ENCODE measurements at places on chromosomes 3 and 15. TPM values are rescaled to one million over a fixed set of nuclear protein-coding genes. Genes with fewer than 3 reads are reported as not detected.

EIF5A2 gene
- 11.7 TPM for total RNA-seq

IGSF11 gene
- total RNA-seq: not detected

GRK7 gene
- not detected for total RNA-seq

CD200 gene
- 8.1 TPM for total RNA-seq

BSN gene
- under 0.01 TPM for total RNA-seq

GRCh38 chr3:122146466-122146865 is 37.0 kb upstream of the CASR start:
- no peak for DNase-seq

DNA sequence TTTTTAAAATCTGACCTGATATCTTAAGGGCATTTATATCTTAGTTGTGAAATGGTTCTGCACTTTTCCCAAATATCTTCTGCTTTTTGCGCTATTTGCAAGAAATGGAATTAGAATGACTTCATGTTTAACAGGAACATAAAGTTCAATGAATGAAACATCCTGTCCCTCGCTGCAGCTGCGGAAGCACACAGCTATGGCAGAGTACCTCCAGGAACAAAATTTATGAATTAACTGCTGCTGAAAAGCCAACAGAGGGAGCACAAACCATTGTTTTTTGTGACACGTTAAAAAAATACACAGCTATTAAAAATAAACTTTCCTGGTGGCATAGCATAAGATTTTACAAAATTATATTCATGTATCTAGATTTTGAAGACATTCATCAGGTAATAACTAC is 404.4 kb upstream of the MDFIC2 start:
- no peak for DNase-seq

DNA sequence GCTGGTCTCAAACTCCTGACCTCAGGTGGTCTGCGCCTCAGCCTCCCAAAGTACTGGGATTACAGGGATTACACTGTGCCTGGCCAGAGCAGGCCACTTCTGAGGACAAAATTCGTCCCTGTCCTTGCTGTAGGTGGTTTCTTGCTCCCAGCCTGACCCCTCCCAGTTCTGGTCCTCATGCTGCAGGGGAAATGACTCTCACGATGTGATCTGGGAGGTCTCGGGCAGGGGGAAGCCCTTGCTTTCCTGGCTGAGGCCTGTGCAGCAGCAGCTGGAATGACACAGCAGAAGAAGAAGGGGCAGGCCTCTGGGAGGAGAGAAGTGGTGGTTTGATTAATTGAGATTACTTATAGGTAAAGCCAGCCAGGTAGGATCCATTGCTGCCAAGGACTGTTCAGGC is 39.3 kb downstream of the MEGF11 start:
- DNase-seq: no peak

DNA sequence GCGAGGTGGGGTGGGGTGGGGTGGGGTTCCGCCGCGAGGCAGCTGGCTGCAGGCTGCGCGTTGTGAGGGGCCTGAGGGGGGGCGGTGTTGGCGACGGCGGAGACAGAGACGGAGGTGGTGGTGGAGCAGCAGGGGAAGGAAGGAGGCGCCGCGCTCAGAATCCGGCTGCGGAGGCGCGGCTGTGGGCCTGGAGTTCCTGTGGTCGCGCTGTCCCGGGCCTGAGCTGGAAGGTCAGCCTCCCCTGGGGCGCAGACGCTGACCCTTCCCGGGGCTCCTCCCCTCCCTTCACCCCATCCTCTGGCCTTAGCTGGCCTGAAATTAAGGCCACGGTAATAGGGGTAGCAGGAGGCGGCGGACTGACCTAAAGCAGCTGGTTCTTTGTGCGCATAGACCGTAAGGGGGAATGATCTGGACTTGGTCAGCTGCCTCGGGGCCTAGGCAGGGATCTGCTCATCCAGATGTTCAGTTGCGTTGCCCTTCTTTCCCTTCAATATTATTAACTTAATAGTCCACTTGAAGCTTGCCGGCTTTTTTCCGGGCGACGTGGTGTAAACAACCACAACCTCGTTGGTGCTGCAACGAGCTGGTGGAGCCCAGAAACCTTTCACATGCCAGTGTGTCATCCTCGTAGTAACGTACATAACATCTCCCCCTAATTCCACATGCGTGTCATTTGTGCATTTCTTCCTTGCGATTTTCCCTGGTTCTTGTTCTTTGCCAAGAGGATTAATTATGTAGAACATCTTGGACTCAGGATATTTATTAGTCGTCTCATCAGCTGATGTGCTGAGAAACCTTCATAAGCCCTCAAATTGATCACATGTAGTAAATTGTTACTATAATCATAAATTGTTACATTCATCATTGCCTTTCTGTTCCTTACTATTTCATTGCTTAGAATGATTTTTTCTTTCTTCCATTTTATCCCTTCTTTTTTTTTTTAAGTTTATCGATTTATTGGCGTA is 626 bp downstream of the SEC62 start:
- DNase-seq: no peak

DNA sequence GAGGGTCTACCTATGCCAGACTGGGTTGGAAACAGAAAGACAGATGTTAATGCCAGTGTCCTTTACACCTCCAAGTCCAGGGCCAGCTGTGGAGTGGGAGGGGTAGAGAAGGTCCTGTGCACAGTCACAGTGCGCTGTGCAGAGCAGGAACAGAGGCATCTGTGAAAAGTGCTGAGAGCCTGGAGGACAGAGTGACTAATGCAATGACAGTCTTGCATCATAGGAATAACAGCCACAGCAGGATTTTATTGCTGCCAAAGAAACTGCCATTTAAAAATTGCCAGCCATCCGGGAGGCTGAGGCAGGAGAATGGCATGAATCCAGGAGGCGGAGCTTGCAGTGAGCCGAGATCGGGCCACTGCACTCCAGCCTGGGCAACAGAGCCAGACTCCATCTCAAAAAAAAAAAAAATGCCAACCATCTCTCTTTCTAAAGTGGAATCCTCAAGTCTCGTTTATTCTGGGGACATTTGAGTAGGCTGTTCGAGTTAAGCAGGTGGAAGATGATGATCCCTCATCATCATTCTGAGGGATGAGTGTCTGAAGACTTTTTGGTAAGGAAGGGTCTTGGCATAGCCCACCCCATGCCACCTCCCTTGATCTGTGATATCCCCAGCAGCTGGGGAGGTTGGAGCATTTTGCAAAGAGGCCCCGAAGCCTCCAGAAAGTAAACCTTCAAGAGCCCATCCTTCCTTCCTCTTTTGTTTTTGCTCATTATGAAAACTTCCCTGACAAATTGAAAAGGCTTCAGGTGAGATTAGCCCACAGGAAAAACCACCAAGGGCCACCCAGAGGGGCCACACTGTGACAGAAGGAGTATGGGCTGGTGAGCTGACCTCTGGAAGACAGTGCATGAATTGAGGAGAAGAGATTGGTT is 7.7 kb downstream of the CCR2 start:
- DNase-seq: no peak

DNA sequence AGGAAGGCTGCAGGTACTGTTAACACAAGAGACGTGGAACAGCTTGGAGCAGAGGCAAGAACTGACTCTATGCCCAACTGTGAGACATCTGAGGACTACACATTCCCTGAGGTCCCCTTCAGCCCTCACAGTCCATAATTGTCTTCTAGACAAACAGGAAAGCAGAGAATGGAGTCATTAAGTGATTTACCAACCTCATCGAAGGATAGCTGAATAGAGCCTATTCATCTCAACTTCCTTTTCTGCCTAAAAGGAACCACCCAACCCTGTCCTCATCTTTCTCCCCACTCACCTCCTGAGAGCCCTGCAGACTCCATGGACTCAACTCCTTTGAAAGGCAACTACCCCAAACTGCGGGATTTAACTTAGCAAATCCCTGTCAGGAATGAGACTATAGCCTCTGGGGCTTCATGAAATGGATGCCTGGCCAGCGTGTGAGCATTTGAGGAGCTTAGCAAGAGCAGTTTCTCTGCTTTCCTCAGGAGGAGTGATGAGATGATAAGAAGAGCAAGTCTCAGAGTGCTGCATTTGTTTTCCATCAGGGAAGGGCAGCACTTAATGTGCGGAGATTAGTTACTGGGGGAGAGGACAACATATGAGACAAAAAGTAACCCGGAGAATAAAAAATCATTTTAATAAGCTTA is 61.5 kb upstream of the FILIP1L start:
- no peak for DNase-seq

- DNase-seq: no peak
These were observed 1.1 kb downstream of the ABHD14A start for GRCh38 chr3:51975852-51976549.

DNA sequence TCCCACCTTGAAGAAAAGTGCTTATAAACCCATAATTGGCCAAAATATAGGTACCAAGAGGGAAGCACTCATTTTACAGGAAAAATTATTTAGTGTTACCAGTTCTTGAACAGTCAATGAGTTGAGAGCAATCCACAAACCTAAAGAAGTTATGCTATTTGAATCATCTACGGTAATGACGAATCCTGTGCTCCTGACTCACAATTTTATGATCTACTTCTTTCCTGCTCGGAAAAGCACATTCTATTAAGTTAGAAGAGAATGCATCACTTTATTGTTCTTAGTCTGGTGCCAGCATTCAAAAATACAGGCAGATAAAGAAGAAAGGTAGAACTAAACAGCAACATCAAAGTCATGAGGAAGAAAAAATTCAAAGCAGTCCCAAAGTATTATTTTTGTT is 33.2 kb downstream of the CHRM5 start:
- DNase-seq: no peak

DNA sequence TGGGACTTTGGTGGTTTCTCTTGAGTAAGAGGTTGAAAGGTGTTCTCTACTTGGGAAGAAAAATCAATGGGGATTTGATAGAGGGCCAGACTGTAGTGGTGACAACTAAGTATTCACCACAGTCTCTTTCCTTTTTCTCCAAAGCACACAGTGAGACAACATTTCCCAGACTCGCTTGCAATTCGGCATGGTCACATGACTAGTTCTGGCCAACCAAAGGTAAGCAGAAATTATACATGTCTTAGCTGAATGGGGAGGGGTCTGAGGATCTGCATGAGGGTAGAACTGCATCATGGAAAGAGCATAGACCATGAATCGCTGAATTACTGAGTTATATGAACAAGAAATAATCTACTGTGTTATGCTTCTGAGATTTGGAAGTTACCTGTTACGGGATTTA is 144.5 kb upstream of the MYRIP start:
- DNase-seq: no peak

DNA sequence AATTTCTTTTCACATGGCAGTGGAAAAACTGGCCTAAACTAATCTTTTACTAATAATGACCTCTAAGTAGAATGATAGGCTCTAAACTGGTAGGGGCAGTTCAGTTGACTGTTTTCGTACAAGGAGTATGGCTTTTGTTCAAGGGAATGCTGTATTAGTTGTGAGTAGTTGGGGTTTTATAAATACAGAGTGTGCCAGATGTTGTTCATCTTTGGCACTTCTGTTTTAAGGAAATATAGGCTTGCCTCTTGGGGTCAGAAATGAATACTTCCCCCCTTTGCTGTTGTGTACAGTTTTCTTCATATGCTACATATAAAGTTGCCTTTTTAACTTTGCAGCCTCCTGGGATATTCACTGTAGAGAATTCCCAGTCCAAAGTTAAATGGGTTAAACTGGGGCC is 181.0 kb upstream of the CGNL1 start:
- DNase-seq: no peak

DNA sequence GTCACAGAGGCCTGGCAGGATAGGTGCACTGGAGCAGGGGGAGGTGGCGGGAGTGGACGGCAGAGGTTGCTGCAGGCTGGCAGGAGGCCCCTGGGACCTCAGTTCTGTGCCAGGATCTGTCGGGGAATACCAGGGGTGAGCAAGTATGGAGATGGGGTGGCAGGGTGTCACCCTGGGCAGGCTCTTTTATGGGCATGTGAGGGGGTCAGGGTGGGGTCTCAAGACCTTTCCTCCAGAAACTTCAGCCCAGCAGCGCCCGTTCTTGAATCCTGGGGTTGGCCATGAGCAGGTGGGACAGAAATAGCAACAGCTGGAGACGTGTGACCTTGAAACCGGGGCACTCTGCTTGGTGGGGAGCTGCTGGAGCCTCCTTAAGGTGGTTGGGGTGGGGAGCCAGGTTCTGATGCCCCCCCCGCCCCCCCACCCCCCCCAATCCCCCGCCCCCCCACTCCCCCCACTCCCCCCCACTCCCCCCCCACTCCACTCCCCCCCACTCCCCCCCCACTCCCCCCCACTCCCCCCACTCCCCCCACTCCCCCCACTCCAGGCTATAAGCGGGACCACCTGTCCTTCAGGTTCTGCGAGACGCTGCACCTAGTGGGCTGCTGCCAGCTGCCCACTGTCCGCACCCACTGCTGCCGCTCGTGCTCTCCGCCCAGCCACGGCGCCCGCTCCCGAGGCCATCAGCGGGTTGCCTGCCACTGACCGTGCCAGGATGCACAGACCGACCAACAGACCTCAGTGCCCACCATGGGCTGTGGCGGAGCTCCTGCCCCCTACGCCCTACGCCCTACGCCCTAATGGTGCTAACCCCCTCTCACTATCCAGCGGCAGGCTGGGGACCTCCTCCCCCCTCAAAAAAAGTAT is 84.9 kb downstream of the TBC1D2B start:
- DNase-seq: no peak

- DNase-seq: no peak
These were observed 319.9 kb upstream of the GBE1 start for GRCh38 chr3:82081351-82081750.

- DNase-seq: no peak
These were observed 665.5 kb downstream of the GBE1 start for GRCh38 chr3:81095956-81096355.

DNA sequence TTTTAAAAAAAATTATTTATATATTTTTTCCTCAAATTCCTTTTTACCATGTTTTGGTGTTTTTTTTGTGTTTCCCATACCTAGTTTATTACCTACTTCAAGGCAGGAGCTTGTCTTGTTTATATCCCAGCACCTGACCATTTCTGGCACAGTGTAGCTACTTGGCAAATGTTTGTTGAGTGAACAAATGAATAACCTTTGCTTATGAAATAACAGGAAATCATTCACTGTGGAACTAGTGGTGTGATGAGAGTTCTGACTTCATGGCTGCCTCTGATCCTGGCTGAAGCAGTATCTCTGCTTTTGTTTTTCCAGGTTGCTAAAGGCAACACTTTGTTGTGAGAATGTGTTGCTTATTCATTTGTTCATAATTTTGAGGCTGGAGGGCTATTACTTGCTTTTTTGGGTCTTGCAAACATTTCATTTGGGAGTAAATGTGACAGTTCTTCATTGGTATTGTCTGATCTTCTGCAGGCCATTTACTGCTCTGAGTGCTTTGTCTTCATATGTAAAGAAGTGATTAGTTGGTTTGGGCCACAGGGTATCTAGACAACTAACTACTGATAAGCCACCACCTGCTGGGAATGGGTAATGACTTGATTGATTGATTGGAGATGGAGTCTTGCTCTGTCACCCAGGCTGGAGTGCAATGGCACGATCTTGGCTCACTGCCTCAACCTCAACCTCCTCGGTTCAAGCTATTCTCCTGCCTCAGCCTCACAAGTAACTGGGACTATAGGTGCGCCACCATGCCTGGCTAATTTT is 5.7 kb downstream of the RAD54L2 start:
- peak; percentile 44 for DNase-seq

- no peak for DNase-seq
These were observed 9.4 kb downstream of the MUC4 start for GRCh38 chr3:195802261-195802701.

- no peak for DNase-seq
These were observed 195.6 kb downstream of the UBE3A start for GRCh38 chr15:25242957-25243799.

GRCh38 chr3:27358372-27358771 is 10.8 kb downstream of the NEK10 start:
- no peak for DNase-seq
